Activated B cell treated with CpG ODN at 0.5 μM for 24 hours (primary cell): ENCODE measurements at places on chromosomes 4 and X.

GRCh38 chr4:142040043-142040442 is 403.7 kb downstream of the IL15 start:
- no peak for DNase-seq

DNA sequence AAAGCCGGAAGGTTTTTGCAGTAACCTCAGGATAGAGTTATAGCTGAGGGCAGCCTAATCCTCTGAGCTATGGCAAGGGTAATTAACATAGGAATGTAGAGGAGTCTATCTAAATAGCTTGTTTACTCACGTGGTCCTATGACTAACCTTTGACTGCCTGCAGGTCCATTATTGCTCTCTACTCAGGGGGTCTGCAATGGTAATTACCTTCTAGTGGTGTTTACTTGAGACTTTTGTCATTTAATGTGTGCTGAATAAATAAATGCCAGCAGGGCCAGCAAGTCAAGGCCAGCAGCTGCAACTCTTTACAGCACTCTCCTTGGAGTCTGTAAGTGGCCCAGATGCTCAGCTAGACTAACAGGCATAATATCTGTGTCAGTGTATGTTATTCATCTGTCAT is 212.7 kb upstream of the FMR1 start:
- no peak for DNase-seq

DNA sequence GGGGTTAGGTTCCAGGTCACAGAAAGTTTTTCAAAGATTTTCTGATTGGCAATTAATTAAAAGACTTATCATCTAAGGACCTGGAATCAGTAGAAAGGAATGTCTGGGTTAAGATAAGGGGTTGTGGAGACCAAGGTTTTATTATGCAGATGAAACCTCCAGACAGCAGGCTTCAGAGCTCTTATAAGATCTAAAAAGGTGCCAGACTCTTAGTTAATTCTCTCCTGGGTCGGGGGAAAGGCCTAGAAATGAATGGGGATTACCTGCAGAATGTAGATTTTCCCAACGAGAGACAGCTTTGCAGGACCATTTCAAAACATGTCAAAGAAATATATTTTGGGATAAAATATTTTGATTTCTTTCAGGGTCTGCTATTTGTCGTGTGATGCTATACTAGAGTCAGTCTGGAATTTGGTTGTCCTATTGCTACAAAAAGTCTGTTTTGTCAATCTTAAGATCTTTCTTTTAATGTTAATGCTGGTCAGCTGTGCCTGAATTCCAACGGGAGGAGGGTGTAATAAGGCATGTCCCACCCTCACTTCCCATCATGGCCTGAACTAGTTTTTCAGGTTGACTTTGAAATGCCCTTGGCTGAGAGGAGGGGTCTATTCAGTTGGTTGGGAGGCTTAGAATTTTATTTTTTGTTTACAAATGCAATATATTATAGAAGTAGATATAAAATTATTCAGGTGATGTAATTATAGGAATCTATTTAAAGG is 15.8 kb downstream of the EGF start:
- no peak for DNase-seq

DNA sequence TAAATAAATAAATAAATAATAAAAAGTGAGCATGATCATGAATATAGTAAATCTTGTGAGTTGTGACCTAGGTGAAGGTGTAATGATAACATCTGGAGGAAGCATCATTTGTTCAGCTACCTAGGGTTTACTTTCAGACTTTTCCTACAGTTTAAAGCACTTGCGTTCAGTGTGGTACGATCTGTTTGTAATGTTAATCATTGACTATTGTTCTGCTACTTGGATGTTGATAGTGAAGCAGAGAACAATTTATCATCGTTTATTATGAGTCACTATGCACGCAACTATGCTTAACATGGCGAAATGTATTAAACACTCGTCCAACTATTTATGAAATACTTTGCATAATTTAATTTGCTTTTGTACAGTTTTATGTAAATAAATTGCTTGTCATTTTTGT is 426.2 kb downstream of the PCDH7 start:
- no peak for DNase-seq

DNA sequence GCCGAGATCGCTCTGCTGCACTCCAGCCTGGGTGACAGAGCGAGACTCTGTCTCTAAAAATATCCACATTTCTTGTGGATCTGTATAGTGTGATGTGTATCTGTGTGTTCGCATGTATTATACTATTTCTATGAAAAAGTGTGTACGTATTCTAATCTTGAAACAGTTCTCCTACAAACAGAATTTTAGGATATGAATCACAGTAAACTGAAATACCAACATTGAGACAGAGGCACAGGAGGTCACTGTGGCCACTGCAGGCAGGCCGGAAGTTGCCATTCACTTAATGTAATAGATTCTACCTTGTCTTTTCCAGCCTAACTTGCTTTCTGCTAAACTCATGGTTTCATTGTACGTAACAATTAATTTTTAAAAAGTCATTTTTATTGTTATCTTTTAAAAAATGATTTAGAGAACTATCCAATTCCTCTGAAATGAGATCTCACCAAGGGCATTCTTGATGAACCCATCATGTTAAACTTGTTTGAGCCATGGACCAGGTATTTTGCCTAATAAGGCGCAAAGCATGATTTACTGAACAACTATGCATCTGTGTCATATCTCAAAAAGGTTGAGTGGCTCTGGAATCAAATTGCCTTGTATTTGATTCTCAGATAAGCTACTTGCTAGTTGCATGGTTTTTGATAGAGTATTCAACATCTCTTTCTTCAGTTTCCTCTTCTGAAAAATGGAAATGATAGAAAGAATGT is 154.9 kb upstream of the GYPA start:
- no peak for DNase-seq

- no peak for DNase-seq
These were observed 380.6 kb upstream of the SPOCK3 start for GRCh38 chr4:167614866-167615265.

GRCh38 chrX:20265221-20265725 is 1.4 kb downstream of the RPS6KA3 start:
- peak; percentile 32 for DNase-seq
